ENCODE measurements at places on chromosomes 3 and 15.

DNA sequence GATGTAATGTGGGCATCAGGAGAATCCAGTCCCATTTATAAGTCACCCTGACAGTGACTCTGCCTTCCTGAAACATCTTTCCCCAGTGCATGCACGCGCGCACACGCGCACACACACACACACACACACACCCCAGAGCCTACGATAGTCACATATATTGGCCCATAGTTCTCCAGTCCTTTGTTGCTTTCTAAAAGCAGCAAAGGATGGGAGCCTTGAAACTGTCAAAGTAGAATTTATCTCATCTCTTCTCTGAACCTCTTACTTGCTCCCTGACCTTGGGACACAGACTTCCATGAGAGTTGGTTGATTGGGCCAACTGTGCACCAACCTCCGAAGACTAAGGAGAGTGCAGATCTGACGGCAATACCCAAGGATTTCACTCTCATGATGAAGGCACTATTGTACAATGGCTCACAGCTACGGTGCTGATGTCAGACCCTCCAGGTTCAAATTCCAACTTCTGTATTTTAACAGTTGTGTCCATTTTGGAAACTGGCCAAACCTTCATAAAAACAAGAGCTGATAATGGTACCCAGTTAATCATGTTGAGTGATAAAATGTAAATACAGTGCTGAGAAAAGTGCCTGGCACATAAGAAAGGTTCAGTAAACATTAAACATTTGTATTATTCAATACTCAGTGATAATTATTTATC is 8.3 kb downstream of the CPA3 start:
- no peak for DNase-seq

DNA sequence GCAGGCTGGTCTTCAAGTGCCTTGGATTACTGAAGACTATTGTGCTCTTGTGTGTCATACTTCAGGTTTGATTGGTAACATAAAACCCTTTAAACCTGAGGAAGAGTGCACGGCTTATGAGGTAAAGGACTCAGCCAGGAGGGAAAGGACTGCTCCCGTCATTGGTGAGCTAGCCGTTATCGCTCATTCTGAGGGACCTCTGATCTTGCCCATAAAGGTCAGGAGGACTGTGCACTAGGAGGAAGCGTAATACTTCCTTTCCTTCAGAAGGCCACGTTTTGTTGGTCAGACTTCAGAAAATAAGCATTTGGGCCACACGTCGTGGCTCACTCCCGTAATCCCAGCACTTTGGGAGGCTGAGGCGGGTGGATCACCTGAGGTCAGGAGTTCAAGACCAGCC is 37.7 kb downstream of the PXK start:
- no peak for DNase-seq

DNA sequence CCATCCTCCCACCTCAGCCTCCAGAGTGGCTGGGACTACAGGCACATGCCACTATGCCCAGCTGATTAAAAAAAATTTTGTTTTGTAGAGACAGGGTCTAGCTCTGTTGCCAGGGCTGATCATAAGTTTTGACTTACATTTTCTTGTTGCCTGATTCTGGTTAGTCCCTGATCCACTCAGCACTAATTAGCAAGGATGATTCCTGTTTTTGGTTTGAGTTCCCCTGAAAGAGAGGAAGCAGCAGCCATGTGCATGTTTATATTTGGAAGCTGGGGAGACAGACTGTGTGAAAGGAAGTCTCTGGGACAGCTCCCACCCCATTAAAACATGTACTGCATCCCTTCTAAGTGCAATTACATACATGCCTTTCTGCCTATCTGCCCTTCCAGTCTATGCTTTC is 3.6 kb upstream of the NCK1 start:
- peak; percentile 8 for DNase-seq

DNA sequence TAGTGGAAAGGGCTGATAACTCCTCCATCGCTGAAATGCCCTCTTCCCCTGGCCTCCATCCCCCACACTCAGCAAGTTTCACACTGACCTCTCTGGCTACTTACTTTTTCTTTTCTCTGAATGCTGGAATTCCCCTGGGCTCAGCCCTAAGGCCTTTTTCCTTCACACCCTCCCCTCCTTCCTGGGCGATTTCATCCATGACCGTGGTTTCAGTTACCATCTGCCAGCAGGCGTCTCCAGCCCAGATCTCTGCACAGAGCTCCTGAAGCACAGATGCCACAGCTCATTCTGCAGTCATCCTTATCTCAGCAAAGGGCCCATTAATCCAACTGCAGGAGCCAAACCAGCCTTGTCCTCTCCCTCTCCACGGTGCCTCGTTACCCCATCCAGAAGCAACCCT is 114.0 kb downstream of the RFTN1 start:
- no peak for DNase-seq

- DNase-seq, result no peak
Measured at GRCh38 chr15:93029214-93029835, 59.7 kb downstream of the RGMA start.

DNA sequence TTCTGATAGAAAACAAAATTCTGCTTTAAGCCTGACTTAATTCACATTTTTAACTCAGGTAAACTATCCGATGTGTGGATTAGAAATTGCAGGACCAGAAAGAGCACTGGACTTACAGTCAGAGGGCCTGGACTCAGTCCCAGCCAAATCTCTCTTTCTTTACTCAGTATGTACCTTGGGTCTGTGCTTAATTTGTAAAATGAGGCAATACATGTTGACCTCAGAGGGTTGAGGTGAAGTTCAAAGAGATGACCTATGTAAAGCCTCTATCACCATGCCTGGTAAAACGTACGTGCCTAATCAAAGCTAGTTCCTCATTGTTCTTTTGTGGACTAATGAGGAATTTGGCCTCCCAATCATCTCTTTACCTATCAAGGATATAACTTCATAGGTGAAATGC is 1.9 kb upstream of the BCL2A1 start:
- no peak for DNase-seq

DNA sequence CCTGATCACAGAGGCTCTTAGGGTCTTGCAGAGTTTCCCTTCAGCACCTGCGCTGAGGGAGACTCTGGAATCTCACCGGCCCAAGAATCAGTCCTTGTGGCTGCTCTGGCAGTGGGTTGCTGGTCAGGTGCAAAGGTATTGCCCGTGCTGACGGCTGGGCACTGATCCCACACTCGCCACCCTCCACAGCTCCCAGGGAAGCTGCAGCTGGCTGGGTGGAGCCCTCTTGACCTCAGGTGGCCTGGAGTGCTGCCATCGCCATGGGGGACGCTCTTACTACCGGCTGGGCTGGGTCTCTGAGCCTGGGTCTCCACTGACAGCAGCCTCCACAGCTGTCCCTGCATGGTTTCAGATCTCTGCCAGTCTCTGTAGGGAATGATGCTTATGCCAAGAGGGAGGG is 52.6 kb upstream of the EPHB3 start:
- no peak for DNase-seq

DNA sequence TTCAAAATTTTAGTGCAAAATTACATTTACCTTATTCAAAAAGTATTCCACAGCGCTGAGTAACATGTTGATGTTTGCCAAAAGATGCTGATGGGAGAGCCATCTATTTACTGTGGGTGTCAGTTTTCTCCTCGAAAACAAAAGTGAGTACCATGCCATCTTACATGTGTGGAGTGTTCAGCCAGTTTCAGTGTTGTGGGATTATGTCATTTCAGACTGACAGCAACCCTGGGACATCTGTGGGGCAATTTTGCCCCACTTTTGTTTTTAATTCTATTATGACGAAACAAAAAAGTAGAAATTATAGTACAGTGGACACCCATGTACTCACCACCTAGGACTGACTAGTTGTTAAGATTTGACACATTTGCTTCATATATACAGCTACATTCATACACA is 19.6 kb downstream of the SLCO3A1 start:
- DNase-seq, result no peak

DNA sequence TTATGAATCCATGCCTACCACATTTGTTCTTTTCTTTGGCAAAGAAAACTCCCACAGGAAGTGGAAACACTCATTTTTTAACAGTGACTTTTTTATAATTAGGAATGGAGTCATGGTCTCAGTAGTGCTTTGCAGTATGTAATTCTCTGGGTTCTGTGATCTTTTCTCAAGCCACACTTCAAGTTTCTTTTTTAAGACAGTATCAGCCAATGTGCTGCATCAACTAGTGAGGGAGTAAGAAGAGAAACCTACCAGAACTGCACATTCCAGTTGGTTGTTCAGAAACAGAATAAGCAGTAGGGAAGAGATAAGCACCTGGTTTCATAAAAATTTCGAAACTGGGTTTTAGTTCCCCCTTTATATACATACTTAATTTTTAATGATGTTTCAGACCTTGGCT is 126.3 kb downstream of the FOXB1 start:
- DNase-seq, result no peak

GRCh38 chr15:41936649-41937567 is 35.4 kb downstream of the EHD4 start:
- peak; percentile 7 for DNase-seq

Measured in GF-D8 (cell line).